ENCODE measurements at places on chromosomes 1 and 21. TPM values are rescaled to one million over a fixed set of nuclear protein-coding genes. Genes with fewer than 3 reads are reported as not detected.

The C1orf74 gene
- total RNA-seq = 5.6 TPM

The SH3BP5L gene
- 22.3 TPM for total RNA-seq

The TUT4 gene
- total RNA-seq = 50.0 TPM

The S100A4 gene
- total RNA-seq = 384 TPM

DNA sequence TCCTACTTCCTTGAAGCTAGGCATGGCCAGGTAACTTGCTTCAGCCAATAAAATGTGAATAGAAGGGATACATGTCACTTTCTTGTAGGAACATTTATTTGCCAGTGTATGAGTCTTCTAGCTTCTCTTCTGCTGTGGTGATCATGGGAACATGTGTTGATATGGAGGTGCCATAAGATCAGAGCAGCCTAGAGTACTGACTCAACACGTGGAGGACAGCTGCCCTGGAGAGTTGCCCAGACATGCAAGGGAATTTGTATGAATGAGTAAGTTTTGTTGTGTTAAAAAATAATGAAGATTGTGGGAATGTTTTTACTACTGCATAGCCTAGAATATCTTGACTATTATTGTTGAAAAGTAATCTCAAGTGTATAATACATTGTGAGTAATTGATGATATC, 502.3 kb downstream of the NUF2 start:
- DNase-seq = no peak

DNA sequence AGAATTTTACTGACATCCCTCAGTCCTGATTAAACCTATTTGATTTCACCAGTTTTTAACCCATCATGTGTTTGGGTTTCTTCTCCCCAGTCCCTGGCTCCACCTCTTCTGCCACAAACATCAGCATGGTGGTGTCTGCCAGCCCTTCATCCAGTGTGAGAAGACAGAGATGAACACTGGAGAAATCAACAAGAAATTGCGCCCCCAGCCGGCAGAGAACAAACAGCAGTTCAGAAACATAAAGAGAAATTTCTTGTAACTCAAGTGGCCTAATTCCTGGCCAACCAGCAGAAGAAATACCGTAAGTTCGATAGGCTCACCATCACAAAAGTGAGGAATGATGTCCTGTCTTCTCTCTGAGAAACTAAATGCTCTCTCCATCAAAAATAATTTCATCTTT, 18.3 kb downstream of the S100A11 start:
- DNase-seq = no peak

DNA sequence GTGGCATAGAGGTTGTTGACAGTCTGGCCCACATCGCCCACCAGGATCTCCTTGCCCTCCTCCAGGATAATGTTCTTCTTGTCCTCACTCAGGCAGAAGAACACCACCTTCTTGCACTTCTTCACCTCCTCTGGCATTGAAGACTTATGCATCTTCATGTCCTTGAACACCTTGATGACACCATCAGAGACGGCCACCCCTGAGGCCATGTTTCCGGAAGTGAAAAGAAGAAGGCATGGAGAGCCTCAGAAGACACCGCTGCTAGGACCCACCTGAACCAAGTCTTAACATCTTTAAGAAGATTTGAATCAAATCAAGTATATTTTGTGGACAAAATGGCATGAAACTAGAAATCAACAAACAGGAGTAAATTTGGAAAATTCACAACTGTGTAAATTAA, 56.2 kb downstream of the C1orf185 start:
- no peak for DNase-seq

- no peak for DNase-seq
These were observed 57.5 kb downstream of the IARS2 start for GRCh38 chr1:220151454-220151853.

- no peak for DNase-seq
These were observed 88.3 kb downstream of the KCNJ6 start for GRCh38 chr21:37827913-37828312.

- DNase-seq = no peak
These were observed 4.5 kb downstream of the WNT2B start for GRCh38 chr1:112513112-112513870.

DNA sequence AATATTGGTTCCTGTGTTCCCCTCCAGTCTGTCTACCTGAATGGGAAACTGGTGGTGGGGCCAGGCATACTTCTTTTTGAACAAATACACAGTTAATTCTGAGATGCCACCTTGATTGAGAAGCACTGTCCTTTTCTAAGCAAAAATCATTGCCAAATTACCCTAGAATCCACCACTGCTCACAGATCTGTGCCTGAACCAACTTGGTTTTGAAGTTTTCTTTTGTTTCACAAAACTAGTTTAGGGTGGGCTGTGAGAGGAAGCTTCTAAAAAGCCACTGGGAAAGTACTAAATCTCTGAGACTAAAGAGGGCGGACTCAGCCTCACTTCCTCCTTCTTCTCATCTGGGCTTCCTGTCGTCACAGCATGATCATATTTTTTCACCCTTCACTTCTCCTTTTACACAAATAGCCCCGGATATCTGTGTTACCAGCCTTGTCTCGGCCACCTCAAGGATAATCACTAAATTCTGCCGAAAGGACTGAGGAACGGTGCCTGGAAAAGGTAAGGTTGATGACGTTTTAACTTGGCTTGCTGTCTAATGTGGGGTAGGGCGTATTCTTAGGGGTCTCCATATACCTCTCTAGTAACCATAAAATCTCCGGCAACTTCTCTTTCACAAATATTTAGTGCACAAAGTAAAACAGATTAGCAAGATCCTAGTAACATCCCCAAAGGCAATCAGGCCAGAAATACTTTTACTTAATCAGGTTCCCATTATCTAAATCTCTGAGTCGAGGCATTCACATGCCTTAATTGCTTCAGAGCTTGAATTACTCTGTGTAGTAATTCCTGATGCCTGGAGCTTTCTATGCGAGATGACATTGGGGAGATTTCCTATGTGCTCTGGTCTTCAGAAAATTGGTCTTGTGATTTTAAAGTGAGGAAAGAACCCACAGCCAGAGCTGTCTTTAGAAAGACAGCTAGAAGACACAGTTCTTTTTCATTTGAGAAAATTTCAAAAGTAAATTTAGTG, at the start of gene CD53:
TSS of gene CD53 (plus strand) at position 404 of the 976 bp plus-strand sequence. CDS start 18,261 bp downstream, outside the sequence.
- no peak for DNase-seq

GRCh38 chr1:46114925-46115603, 17.4 kb downstream of the PIK3R3 start:
- DNase-seq = no peak

GRCh38 chr21:36053715-36054062, 6.6 kb downstream of the SETD4 start:
- no peak for DNase-seq

- DNase-seq = no peak
These were observed 11.8 kb downstream of the TP73 start for GRCh38 chr1:3663999-3664699.

- no peak for DNase-seq
These were observed 219.3 kb downstream of the C1orf94 start for GRCh38 chr1:34396042-34396441.

DNA sequence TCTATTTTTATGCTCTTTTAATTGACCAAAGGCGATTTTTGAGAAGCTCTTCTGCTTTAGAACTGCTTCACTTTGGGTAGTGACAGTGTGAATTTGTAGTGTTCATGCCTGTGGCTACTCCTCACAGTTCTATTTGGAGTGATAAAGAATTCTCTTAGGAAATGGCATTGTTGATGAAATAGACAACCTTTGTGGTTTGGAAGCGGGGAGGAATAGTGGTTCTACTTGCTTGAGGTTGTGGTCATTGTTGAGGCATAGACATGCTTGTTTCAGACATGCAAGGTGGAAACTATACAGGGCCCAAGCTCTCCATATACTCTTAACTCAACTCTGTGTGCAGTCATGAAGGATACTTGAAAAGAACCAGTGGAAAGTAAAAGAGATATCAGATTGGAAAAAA, 481.1 kb upstream of the NEGR1 start:
- DNase-seq = no peak

Measured in HCT116 (cell line).